ENCODE measurements at places on chromosomes 7 and 10.
A peak's percentile ranks its signal among the peaks of the same experiment; 100 is the strongest.

DNA sequence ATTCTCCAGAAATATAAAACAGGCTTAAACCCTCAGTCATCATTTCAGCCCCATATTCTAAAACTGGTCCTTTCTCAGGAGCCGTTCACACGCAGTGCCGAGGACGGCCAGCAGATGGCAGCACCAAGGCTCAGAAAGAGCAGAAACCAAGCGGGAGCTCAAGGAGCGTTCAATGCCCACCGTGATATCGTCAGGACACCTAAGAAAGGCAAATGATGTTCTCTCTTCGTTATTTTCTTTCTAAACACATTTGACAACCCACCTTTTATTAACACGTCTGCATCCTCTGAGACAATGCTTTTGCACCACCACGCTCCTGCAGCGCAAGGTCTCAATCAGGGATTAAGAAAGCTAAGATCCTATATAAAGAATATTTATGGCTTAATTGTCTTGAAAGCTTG, 45.7 kb upstream of the RBM33 start:
- DNase-seq = peak; percentile 48

- DNase-seq = no peak
Observed at GRCh38 chr7:143285806-143286521, 1.2 kb downstream of the TMEM139 start.

GRCh38 chr10:110873951-110874350, 2.2 kb downstream of the PDCD4 start:
- DNase-seq = no peak

GRCh38 chr7:129896568-129897382, 56.0 kb downstream of the UBE2H start:
- no peak for DNase-seq

- DNase-seq = no peak
Observed at GRCh38 chr7:106731187-106731586, 70.2 kb upstream of the CCDC71L start.

- no peak for DNase-seq
Observed at GRCh38 chr7:118245267-118246040, 20.9 kb downstream of the ANKRD7 start.

- no peak for DNase-seq
Observed at GRCh38 chr10:86413046-86413728, 46.6 kb upstream of the GRID1 start.

- no peak for DNase-seq
Observed at GRCh38 chr7:82527851-82528250, 84.3 kb upstream of the CACNA2D1 start.

DNA sequence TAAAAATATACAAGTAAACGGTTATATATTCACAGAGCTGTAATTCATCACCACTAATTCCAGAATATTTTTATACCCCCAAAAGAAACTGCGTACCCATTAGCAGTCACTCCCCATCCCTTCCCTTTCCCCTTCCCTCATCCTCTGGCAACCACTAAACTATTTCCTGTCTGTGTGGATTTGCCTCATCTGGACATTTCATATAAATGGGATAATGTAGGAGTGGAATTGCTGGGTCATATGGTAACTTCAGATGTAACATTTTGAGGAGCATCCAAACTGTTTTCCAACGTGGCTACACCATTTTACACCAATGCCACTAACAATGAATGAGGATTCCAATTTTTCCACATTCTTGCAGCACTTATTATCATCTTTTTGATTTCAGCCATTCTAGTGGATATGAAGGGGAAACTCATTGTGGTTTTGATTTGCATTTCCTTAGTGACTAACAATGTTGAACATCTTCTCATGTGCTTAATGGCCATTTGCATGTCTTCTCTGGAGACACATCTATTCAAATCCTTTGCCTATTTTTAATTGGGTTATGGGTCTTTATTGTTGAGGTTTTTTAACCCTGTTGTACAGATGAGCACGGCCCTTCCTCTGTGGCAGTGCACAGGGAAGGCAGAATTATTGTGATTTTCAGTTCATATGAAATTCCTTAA, 79.2 kb downstream of the RBM20 start:
- DNase-seq = no peak

- DNase-seq = no peak
Observed at GRCh38 chr7:2202901-2203765, 29.6 kb downstream of the MAD1L1 start.

- no peak for DNase-seq
Observed at GRCh38 chr10:80457554-80458262, 3.6 kb downstream of the TSPAN14 start.

- no peak for DNase-seq
Observed at GRCh38 chr10:28925121-28925663, 247.9 kb downstream of the BAMBI start.

GRCh38 chr7:41096917-41097316, 606.0 kb downstream of the INHBA start:
- DNase-seq = no peak

- no peak for DNase-seq
Observed at GRCh38 chr7:1720326-1720725, 50.2 kb downstream of the ELFN1 start.

GRCh38 chr7:85055906-85056305, 130.9 kb downstream of the SEMA3D start:
- DNase-seq = no peak

DNA sequence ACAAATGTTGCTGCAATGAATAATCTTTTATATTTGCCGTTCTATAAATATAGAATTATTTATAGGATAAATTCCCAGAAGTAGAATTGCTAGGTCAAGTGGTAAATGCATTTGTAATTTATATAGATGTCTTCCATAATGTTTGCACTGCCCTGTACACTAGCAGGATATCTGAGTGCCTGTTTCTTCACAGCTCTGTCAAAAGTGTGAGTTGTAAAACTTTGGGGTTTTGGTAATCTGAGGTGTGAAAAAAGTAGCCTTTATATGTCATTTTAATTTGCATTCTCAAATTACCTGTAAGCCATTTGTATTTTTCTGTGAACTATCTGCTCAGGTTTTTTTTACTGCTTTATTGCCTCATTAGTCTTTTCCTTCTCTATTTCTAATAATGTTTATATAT, 271.2 kb downstream of the NEBL start:
- no peak for DNase-seq

DNA sequence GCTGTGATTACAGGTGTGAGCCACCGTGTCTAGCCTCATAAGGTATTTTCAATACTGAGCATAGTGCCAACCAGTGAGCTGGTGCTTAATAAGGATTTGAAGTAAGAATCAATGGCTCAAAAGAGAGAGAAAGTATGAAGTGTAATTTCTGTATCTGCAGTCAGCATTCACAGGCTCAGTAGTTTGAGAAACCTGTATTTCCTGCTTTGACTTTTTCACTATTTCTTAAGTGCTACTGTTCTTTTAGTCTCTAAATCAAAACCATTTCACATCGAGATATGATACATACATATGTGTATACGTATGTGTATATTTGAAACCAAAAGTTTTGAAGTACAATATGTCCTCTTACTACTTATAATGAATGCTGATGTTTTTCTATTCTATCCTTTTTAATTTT, 189.9 kb downstream of the PPP1R9A start:
- DNase-seq = no peak
